ENCODE measurements at places on chromosomes 1 and 21.

DNA sequence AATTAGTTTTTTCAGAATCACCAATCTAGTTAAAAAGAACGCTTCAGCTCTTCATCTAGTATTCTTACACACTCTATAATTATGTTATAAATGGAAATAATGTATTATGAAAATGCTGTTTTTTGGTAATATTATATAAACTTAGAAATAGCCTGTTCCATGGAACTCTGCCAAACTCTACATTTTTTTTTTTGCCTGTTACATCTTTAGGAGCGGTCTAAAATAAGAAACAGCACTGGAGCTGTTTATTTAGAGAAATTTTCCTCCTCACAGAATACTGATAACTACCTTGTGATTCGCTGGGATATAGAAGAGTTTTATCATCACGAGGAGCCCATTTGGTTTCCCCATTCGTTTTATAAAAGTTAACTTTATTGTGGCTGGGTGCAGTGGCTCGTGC is 58.5 kb downstream of the PKN2 start:
- no peak for DNase-seq

DNA sequence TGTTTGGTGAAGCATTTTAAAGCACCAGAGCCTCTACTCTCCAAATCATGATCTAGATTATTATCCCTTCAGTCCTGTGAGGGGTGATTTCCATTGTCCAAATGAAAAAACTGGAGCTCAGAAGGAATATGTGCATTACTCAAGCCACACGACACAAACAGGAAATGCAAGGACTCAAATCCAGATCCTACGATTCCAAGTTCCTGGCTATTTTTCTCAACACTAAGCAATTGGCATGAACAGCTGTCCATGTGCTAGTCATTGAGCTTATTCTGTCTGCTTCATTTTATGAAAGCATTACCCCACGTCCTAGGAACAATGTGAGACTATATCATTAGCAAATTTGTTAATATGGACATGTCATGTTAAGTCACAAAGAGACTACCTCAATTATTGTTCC is 273.1 kb upstream of the LYPLAL1 start:
- no peak for DNase-seq

GRCh38 chr21:42146821-42147220 is 72.1 kb upstream of the ABCG1 start:
- no peak for DNase-seq

DNA sequence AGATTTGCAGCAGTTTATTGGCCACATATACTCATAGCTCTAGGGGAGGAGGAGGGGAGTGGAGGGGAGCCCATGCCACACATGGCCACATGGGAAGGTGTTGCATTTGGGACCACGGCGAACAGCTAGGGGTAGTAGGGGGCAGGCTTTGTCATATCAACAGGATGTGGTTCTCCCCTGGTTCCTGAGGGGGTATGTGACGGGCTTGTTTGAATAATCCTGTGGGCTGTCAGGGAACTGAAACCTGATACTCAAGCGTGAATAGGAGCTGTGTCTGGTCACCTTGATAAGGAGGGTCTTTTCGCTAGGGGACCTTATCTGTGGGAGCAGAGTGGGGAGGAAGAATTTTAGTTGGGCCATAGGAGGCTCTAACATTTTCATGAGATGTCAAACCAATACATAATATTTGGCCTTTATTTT is 264.7 kb downstream of the CTH start:
- DNase-seq, result no peak

GRCh38 chr1:200354243-200354642 is 55.6 kb downstream of the ZNF281 start:
- DNase-seq, result no peak

- no peak for DNase-seq
Observed at GRCh38 chr1:213326281-213327016, 275.4 kb downstream of the RPS6KC1 start.

GRCh38 chr1:64293820-64294219 is 90.4 kb downstream of the UBE2U start:
- no peak for DNase-seq

GRCh38 chr1:184330875-184331274 is 56.0 kb upstream of the C1orf21 start:
- DNase-seq, result no peak

- no peak for DNase-seq
Observed at GRCh38 chr1:1788136-1788535, 9.9 kb upstream of the NADK start.

DNA sequence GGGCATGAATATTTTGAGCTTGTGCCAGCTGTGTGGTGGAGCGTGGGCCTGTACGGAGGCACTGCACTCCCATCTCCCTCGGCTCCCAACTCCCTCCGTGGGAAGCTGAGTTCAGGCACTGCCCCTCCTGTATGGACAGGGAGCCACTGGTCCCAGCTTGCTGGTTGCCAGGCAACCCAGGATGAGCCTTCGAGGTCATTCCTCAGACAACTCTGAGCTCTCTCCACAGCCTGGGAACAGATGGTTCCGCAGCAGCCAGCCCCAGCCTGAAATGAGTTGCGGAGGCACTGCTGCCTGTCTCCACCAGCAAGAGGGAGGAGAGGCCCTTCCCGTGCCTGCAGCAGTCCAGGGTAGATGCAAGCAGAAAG is 58.4 kb upstream of the TENT5B start:
- peak; percentile 86 for DNase-seq

DNA sequence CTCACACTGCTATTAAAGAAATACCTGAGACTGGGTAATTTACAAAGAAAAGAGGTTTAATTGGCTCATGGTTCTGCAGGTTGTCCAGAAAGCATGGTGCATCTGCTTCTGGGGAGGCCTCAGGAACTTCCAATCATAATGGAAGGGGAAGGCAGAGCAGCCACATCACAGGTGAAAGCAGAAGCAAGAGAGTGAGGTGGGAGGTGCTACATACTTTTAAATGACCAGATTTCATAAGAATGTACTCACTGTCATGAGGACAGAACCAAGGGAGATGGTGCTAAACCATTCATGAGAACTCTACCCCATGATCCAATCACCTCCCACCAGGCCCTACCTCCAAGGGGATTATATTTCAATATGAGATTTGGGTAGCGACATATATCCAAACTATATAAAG is 55.7 kb downstream of the MRPL39 start:
- DNase-seq, result no peak

- no peak for DNase-seq
Observed at GRCh38 chr1:154553056-154554030, 5.1 kb downstream of the UBE2Q1 start.

DNA sequence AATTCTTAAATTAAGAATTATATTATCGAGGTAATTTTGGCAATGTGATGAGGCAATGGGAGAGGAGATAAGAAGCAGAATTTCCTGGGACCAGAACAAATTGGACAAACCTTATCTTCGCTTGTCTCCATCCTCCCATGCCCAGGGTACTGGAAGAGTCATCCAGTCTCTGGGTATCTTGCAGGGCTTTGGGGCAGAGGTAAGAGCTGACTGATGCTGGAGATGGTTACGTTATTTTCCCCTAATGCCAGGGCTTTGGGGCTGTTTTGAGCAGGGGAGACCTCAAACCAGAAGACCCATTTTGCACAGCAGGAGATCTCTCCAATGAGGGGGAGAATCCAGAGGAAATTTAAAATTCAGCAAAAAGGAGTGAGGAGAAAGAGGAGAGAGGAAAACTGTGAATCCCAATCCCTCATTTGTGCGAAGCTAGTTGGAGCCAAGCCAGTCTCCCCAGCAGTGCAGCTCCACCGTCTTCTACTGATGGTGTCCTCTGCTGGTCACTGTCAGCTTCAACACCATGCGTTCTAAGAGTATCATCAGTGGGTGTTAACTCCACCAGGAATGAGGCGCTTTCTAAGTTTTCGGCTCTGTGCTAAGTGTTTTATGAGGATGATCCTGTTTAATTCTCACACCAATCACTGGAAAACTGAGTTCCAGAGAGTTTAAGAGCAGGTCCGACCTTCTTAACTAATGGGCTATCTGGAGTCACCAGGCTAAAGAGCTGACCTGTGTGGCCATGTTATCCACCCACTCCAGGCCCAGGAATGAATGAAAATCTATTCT is 86.8 kb upstream of the CD34 start:
- peak; percentile 74 for DNase-seq

DNA sequence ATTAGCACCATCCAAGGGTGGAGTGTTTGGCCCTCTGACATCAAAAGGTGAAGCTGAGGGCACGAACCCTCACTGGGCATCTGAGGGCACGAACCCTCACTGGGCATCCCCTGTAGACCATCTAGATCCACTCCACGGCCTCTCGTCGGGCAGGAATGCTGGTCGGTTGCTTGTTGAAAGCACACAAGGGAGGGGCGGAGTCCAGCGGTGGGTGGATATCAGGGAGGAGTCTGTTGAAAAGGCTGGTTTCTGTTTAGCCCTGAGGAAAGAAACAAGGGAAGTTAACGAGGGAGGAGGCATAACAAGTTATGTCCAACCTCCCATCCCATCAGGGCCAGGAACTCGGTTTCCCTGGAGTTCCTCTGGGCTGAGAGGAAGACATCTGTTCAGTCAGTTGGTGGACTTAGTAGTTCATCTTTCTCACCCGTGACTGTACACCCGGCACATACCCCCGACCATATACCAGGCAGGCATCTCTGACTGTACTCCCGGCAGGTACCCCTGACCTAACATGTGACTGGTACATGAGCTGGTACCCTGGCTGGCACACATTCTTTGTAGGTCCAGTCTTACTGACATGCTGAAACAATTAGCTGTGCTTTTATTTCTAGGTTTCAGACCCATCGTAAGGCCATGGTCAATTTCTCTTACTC is 32.1 kb upstream of the PDE9A start:
- DNase-seq, result no peak

- DNase-seq, result peak; percentile 32
Observed at GRCh38 chr1:12203216-12204007, 26.4 kb upstream of the VPS13D start.

- no peak for DNase-seq
Observed at GRCh38 chr1:248918131-248918530, 12.1 kb downstream of the PGBD2 start.

GRCh38 chr1:65958561-65959350 is 166.1 kb downstream of the PDE4B start:
- DNase-seq, result peak; percentile 46

- DNase-seq, result no peak
Observed at GRCh38 chr1:223733898-223734852, 21.8 kb downstream of the CAPN2 start.

DNA sequence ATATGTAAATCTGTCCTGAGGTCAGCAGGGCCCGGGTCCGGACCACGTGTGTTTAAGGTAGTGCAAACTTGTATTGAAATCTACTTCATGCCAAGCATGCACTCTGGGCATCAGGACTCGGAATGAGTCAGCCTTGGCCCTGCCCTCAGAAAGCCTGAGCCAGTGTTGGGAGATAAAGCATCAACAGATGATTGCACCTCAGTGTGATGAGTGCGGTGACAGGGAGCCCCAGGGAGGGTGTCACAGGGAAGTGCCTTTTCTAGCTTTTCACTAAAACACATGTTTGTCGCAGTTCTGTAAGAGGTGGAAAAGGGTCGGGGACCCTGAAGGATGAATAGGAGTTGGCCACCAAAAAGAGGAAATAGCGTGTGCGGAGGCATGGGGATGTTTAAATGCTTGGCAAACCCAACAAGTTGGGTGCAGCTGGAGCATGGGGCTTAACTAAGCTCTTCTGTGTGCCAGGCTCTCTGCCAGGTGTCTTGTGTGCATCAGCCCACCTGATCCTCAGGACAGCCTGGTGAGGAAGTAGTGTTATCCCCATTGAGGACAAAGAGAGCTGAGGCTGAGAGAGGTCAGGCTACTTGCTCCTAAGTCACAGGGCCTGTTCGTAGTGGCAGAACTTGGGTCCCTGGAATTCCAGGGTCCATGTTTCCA is 48.2 kb upstream of the EPB41 start:
- DNase-seq, result no peak

- DNase-seq, result no peak
Observed at GRCh38 chr1:173210283-173210682, 3.2 kb upstream of the TNFSF4 start.

GRCh38 chr1:42164551-42165420 is at the start of gene GUCA2A:
TSS of gene GUCA2A (minus strand) at chr1:42164745. CDS start at chr1:42164712, 33 bp downstream.
- no peak for DNase-seq

- DNase-seq, result no peak
Observed at GRCh38 chr1:36730599-36730998, 247.9 kb upstream of the CSF3R start.
